ENCODE measurements at places on chromosomes 12 and 14. TPM values are rescaled to one million over a fixed set of nuclear protein-coding genes. Genes with fewer than 3 reads are reported as not detected.

DNA sequence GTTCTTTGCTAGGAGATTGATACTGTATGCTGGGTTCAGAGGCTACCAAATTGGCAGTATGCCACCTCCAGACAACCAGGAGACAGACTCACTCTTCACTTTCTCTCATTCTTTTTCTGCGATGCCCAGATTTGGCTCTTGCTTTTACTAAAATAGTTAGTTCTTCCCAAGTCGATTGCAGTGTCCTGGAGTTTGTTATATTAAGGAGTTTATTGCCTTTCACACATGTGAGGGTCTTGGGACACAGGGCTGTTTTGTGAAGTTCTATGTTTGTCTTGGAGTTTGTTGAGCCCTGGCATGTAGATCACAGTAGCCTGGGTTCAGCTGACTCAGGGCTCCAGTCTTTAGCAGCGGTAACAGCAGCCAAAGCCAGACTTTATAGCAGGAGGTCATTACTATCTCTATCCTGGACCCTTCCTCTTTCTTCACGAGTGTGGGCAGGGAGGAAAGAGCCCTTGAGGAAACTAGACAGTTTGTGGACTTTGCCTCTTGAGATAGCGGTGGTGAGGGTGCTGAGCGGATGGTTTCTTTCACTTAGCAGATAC is 1.6 kb downstream of the MLEC start:
- no peak for DNase-seq

DNA sequence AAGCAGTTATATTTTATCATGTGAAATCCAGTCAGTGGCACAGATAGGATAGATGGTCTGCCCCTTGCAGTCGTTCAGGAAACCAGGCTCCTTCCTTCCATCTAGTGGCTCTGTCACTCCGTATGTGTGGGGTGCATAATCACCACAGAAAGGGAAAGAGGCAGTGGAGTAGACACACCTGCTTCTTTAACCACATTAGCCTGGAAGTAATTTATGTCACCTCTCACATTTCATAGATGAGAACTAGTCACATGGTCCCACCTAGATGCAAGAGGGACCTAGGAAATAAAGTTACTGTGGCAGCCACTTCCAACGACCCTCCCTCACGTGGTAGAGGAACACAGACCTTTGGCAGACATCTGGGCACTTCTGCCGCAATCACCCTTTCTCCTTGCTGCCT is 14.2 kb upstream of the RNU6-8 start:
- no peak for DNase-seq

- DNase-seq, result no peak
Measured at GRCh38 chr12:119797090-119797489, 80.0 kb downstream of the CIT start.

GRCh38 chr14:93019970-93020369 is 95.8 kb downstream of the ITPK1 start:
- no peak for DNase-seq

GRCh38 chr12:130987151-130987931 is 33.6 kb downstream of the ADGRD1 start:
- DNase-seq, result no peak

DNA sequence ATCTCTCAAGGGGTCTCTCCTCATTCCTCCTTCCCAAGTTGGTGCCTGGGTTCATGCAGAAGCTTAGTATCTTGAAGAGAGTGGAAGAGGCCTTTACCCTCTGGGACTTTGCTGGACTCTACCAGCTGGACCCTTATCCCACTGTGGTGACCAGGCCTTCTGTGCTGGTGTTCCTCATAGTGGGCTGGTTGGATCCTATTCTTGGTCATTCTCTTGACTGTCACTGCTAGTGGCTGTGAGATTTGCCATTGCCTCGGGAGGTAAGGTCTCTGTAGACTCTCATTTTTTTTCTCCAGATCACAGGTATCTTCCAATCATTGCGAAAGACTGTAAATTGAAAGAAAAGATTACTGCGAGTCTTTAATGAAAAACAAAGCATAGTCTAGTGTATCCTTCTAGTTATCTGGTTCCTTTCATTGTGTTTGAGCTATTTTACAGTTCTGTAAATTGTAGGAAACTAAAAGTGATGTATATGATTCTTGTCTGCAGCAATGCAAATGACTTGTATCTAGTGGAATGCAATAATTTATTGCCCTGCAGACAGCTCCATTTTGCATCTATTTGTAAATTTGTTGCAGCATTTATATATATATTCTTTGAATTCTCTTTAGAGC is 217.9 kb downstream of the AEBP2 start:
- DNase-seq, result no peak

DNA sequence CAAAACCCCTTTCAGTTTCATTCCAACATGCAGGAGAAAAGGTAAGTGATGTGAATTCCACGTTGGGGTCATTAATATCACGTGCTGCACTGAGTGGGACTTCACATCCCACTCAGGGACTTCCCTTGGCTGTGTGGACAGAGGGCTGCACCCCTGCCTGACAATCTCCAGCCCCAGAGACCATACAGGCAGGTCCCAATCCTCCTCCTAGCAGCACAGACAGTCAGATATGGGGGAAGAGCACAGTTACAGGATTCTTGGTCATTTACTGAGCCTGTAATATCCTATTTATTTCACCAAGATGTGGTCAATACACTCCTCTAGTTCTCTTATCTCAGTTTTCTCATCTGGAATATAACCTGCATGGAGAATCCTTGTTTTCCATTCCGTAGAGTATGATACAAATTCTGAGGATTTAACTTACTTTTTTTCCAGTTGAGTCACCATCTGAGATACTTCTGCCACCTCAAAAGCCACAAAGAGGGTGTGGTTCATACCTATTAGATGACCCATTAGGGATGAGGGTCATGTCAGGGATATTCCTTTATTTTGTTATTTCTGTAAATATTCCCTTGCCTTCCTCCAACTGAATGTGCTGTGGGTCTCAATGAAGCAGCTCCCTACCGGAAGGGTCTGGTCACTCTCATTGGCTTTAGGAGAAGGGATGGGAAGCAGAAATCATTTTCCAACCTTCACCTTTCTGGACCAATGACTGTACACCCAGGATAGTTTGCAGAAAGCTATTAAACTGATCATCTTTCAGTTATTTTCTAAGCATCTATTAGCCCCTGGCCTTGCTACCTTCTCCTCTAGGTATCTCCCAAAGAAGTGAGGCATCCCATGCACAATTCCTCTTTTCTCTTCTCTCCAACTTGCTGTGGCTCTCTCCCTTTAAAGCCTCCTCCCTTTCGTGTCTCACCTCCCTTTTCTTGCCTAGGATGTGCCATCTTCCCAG is 43.0 kb upstream of the NTF3 start:
- DNase-seq, result no peak

DNA sequence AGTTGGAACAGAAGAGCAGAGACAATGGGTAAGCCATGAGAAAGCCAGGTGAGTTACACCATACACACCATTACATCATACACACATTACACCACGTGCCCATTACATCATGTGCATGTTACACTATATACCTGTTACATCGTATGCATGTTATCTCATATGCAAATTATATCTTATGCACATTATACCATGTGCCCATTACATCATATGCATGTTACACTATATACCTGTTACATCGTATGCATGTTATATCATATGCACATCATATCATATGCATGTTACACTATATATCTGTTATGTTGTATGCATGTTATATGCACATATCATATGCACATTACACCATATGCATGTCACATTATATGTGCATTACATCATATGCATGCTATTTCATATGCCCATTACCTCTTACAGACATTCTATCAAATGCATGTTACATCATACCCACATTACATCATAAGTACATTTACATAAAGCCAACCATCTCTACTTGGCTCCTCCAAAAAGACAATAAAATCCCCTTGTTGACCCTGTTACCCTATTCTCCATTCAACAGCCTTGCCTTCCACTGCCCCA is 207.2 kb downstream of the KSR2 start:
- DNase-seq, result no peak

DNA sequence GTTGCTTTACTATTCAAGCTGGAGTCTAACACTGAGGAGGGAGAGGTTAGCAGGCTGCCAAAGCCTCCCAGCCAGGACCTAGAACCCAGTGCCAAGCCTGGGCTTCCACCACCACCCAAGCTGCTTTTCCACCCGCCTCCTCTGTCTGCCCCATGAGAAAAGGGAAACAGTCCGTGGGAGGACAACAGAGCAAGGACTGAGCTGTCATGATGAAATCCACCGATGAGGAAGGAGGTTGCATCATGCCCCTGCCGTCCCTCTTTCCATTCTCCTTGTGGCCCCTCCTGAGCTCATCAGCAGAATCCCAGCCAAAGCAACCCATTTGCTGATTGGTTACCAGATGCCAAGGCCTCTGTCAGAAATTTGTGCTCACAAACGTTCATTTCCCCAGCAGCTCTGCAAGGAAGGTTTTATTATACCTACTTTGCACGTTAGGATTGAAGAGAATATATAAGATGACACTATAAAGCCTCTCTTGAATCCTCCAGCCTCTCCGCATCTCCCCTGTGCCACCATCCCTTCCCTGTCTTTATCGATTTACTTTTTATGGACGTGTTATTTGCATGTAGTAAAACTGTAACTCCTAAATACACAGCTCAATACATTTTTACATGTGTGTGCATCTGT is 6.3 kb upstream of the SERPINA1 start:
- DNase-seq, result no peak

- DNase-seq, result no peak
Measured at GRCh38 chr12:130742112-130742511, 26.0 kb upstream of the RIMBP2 start.

DNA sequence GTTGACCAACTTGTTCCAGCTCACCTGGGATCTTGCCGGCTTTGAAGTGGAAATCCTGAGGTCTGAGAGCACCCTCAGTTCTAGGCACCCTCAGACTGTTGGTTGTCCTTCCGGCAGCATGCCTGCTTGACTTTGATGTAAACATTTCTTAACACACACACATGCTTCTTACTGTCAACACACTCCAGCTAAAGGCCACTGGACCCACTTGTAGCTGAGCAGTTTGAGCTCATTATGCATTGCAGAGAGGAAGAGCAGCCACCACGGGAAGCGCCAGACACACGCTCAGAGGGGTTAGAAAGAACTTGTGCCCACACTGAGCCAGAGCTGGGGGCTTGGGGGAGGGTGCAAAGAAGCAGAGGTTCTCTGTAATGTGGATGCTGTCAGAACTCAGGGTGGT is 55.8 kb downstream of the TNFAIP2 start:
- no peak for DNase-seq

DNA sequence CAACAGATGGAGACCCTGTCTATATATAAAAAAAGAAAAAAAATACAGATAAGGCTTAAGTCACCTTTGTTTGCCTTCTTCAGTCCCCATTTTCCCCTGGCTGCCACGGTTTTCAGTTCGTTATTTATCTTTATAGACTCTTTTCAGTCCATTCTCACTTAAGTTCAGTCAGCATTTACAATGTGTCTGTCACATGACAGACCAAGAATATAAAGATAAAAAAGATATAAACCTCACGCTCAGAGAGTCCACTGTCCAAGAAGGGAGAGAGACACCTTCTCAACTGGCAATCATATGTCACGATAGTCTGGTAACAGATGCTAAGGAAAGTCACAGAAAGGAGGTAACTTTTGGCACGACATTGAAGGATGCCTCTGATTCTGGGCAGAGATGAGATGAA is 13.4 kb upstream of the POLR3B start:
- DNase-seq, result no peak

DNA sequence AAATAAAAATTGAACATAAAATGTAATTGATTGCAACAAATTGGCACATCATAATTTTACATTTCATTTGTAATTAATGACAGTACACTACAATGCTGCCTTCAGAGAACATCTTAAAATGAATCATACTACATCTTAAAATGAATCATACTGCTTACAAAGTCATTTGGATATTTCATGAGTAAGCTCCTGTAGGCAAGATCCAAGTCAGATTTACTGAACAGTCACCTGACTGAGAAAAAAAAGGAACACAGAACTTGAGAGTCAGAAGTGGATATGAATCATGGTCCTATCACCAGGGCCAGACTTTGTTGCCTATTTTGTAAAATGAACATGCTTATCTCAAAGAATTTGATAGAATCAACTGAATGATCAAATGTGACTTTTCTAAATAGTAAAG is 32.7 kb upstream of the FBLN5 start:
- DNase-seq, result no peak

GRCh38 chr12:130205495-130205894 is 43.2 kb downstream of the FZD10 start:
- no peak for DNase-seq

GRCh38 chr12:116950628-116951325 is 40.0 kb downstream of the FBXW8 start:
- DNase-seq, result no peak

GRCh38 chr14:30450631-30451545 is 108.1 kb upstream of the G2E3 start:
- peak; percentile 58 for DNase-seq

DNA sequence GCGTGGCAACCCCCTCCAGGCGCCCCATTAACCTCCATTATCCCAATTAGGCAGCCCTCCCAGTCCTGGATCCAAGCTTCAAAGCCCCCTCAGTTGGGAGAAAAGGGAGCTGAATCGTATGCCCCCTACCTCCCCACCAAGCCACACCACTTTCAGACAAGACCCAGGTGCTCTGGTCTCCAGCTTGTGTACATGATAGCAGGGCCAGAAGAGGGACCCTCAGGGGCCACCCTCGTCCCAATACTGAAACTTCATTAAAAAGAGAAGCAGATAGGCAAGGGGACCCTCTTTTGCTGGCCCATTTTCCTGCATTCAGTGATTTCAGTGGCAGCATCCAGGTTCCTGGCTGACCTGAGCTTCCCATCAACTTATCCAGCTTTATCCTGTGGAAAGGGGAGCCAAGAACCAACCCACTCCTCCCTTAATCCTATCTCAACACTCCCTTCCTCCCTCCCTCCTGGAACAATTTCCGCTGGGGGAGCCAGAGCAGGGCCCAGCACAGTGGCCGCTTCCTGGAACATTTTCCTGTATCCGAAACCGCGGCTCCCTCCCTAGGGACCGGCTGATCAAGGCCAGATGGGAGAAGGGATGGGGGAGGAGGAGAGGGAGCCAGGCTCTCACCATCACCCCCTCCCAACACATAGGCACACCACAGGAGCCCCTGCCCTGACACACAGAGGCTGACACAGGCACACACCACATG is 9.5 kb upstream of the SP7 start:
- no peak for DNase-seq

GRCh38 chr12:125776212-125776611 is 711.0 kb downstream of the AACS start:
- DNase-seq, result no peak

DNA sequence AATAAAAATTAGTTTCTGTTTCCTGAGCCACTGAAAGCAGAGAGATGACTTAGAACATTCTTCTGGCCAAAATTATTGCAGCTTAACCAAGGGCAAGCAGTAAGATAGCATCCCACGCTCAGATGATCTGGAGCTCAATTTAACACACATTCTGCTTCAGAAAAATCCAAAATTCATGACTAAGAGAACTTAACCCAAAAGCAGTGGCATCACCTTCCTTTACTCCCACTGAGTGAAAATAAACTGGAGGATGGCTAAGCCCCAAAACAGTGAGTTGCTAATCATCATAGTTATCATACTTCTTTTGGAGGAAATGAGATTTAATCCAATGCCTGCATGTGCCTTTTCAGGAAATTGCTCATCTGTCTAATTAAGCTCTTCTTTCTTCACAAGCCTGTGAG is 195.4 kb downstream of the DUSP6 start:
- DNase-seq, result no peak

- no peak for DNase-seq
Measured at GRCh38 chr12:110704750-110705149, 15.8 kb upstream of the HVCN1 start.

- DNase-seq, result no peak
Measured at GRCh38 chr12:28507033-28507432, 316.8 kb downstream of the CCDC91 start.

KCNK13 gene
- total RNA-seq, result 0.39 TPM

SMCO2 gene
- total RNA-seq, result not detected

ATF7 gene
- total RNA-seq, result 58.3 TPM

SCN8A gene
- 2.2 TPM for total RNA-seq

CAPS2 gene
- 11.4 TPM for total RNA-seq

STRAP gene
- 79.8 TPM for total RNA-seq

PRR4 gene
- 7.3 TPM for total RNA-seq

All from ureter (tissue), 1 donor.